ENCODE measurements at places on chromosomes 13 and 19. TPM values are rescaled to one million over a fixed set of nuclear protein-coding genes. Genes with fewer than 3 reads are reported as not detected.

DNA sequence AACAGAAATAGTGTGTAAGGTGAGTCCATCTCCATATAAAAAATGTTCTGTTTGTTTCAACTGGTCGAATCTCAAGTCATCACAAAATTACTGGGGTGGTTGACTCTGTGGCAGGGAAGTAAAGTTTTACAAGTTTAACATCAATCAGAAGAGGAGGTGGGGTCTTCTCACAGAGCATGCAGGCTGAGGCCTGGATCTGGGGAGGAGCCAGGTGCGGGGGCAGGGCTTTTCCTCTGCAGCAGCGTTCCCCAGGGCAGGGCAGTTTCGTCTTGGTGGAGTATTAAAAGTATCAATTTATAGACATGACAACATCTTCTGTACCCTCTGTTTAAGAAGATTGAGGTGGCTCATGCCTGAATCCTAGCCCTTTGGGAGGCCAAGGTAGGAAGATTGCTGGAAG, 68.8 kb downstream of the SLC7A9 start:
- DNase-seq = no peak

ZSCAN4 gene
- total RNA-seq = not detected

GRCh38 chr13:32159137-32159869, 127.7 kb downstream of the FRY start:
- no peak for DNase-seq

GRCh38 chr13:90770334-90770733, 577.2 kb upstream of the MIR17HG start:
- DNase-seq = no peak

DNA sequence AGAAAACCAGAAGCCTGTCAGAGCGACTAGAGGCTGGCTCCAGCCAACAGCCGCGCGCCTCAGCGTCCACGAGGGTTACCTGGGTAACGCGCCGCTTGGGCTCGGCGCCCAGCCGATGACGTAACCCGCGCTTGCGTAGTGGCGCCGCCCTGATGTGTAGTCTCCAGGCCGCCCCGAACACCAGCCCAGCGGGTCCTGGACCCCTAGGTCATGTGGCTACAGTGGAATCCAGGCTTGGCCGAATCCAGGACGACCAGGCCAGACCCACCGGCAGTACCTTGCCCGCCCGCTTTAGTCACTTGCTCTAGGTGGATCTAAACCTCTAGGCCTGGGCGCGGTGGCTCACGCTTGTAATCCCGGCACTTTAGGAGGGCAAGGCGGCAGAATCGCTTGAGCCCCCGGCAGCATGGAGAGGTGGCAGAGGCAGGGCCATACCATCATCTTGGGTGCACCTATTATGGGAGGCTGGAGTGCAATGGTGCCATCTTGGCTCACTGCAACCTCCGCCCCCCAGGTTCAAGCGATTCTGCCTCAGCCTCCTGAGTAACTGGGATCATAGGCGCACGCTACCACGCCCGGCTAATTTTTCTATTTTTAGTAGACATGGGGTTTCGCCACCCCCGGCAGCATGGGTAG, 7.2 kb upstream of the ZNF606 start:
- DNase-seq = peak; percentile 62

BABAM1 gene
- 121 TPM for total RNA-seq

MOB3A gene
- 19.1 TPM for total RNA-seq

DNA sequence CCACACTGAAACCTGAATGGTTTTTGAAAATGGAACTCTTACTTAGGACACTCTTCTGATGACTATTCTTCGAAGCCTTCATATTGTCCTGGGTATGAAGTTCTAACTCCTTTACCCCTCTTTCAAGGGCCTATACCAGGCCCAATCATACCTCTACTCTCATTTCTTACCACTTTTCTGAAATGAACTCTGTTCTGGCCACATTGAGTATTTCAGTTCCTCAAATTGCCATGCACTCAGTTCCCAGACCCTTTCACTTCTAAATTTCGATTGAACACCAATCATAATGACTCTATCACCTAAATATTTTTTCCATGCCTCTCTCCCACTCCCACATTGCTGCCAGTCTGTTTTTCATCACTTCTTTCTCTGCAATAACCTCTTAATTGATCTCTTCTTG, 53.7 kb downstream of the LACC1 start:
- no peak for DNase-seq

TFPT gene
- 14.7 TPM for total RNA-seq

DNA sequence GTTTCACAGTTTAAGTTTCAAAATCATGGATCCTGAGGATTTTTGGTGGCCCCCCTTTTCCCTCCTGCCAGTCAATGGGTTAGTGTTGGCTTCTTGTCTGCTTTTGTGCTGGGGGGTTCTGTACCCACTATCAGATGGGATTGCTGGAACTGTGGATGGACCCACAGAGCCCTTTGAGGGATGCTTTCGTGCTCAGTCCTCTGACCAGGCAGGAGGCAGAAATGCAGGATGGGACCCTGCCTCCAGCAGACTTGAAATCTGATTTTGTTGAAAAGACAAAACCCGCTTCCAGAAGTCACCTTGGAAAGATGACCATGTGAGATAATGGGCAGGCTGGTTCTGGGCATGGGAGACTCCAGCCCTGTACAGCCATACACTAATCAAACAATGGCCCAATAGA, 408.9 kb downstream of the ZNF536 start:
- no peak for DNase-seq

NOVA2 gene
- 0.10 TPM for total RNA-seq

ZNF667 gene
- total RNA-seq = 4.5 TPM

DNA sequence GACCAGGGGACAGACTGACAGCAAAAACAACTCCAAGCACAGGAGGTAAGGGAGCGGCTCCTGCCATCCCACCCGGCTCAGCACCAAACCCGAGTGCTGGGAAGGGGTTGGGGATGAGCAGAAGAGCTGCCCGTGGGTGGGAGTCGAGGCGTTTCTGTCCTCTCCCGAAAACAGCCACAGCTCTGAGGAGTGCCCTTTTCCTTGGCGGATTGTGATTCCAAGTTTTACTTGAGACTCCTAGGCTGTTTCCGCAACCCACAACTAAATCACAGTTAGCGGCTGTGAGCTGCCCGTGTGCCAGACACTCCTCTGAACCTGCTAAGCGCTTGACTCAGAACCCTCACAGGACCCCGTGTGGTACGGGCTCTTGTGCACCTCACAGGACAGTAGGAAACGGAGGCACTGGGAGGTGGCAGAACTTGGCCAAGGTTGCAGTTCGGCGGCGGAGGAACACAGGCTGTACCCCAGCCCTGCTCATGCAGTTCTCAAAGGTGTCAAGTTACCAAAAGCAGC, 21.4 kb downstream of the CFAP97D2 start:
- no peak for DNase-seq

DNA sequence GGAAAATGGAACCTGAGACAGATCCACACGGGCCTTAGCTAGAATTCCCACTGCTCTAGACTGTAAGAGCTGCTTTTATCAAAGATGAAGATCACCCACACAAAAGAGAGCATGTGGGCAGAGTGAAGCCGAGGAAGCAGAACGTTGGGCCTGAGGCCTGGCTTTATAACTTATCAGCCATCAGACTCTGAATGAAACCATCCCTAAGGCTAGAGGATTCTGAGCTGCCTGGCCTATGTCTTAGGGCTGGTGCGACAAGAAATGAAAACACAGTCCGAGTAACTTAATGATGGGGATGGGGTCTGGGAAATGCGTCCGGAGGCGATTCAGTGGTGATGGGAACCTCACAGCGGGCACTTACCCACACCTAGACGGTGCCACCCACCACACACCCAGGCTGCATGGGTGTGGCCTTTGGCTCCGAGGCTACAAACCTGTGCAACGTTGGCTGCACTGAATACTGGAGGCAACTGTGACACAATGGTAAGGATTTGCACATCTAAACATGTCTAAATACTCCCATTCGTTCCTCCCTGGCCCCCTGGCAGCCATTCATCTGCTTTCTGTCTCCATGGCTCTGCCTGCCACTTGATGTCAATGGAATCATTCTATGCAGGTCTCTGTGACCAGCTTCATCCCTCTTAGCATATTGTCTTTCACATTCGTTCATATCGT, 62.0 kb downstream of the SLC15A1 start:
- no peak for DNase-seq

DNA sequence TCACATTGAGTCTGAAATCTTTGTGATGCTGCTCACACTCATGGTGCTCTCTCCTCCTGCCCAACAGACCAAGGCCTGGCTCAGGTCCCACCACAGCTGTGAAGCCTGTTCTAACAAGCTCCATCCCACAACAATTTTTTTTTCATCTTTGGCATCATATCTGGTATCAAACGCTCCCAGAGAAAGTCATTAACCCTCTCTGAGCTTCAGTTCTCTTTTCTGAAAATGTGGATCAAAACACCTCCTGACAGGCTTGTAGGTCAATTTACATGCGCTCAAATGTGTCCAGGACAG, 224.4 kb downstream of the LACC1 start:
- DNase-seq = no peak

DNA sequence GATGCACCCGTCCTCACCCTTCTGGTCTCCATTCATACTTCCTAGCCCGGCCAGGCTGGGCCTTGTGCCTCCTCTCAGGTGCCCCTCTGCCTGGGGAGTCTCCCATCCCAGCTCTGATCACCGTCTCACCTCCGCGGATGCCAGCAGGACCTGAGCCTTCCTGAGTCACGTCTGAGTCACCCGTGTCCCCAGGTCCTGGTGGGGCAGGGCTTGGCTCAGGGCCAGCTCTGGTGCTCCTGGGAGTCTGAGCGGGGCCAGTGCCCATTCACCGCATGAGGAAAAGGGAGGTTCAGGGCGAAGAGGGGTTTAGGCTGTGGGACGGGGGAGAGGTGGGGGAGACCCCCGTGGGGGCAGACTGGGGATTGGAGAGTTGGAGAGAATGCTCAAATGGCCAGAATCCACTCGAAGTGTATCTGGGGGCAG, 593 bp downstream of the ATP8B3 start:
- DNase-seq = peak; percentile 97

NEK3 gene
- 2.2 TPM for total RNA-seq

Data from M059J (cell line).